ENCODE measurements at places on chromosomes 7 and 10. TPM values are rescaled to one million over a fixed set of nuclear protein-coding genes. Genes with fewer than 3 reads are reported as not detected.

- no peak for DNase-seq
These were observed 29.0 kb downstream of the PDGFA start for GRCh38 chr7:490461-491291.

GRCh38 chr10:122575776-122576175 is 15.2 kb downstream of the DMBT1 start:
- no peak for DNase-seq

Gene DUSP5
- 70.7 TPM for total RNA-seq

Gene AMZ1
- 0.14 TPM for total RNA-seq

DNA sequence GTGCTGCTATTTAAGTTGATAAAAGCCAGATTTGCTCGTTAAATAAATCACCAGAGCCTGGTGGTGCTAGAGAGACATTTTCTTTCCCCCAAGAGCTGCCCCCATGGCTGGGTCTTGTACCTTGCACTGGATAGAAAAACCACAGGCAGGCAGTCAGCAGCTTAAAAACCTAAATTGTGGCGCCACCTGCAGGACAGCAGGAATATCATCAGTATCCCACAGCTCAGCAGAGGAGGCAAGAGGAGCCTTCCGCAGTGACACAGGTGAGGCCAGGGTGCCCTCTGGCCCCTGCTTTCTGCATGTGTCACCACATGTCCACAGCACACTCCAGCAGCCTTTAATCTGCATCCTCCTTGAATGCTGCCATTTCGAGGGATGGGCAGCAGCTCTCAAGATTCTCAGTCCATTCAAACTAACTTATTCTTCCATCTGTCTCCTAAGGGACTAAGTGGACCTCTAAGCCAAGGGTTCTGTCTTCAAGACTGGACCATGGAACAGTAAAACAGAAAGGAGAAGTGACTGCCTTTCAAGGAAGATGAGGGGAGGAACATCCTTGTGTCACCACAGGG is 4.5 kb upstream of the PLXNA4 start:
- peak; percentile 84 for DNase-seq

DNA sequence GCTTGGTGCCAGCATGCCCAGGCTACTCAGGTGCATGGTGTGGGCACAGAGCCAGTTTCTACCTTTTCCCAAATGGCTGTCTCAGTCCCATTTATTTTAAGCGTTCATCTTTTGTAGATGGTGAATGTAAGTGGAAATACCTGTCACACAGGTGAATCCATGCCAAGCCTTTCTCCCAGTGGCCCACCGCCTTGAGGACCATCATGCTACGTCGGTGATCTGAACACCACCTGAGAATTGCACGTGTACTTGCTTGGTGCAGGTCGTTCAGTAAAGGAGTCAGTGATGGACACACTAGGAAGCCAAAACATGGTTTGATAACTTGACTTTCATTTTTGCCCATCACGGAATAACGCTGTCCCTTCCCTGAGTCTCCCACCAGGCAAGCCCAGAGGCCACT is 666.7 kb upstream of the FOXK1 start:
- DNase-seq = no peak

DNA sequence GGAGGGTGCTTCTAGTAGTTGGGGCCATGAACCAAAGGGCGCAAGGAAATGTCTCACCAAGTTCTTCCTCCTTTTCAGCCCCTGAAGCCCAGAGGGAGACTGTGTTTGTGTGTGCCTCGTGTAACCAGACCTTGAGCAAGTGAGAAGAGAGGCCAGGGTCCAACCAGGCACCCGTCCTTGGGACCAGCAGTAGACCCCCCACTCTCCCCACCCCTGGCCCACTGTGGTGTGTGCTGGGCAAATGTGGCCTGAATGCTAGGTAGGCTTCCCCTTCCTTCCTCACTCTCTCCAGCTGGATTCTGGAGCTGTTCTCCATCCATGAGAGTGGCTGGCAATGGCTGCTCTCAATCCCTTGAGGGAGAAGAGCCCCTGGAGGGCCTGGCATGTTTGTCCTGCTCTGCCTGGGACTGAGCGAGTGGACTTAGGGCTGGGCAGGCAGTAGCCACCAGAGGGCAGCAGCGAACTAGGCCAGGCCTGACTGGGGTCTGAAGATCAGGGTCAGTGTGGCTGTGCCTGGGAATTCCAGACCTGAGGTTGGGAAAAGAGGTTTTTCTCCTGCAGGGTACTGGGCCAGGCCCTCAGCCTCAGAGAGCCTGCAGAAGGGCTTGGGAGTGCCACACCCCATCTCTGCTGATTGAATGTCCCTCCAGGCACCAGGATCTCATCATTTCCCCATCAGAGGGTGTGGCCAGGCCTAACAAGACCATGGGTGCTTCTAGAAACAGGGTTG is 12.5 kb downstream of the SFRP5 start:
- peak; percentile 73 for DNase-seq

GRCh38 chr7:4641667-4642467 is 40.2 kb upstream of the FOXK1 start:
- peak; percentile 97 for DNase-seq

GRCh38 chr10:14489522-14490177 is 158.9 kb upstream of the FRMD4A start:
- DNase-seq = no peak

DNA sequence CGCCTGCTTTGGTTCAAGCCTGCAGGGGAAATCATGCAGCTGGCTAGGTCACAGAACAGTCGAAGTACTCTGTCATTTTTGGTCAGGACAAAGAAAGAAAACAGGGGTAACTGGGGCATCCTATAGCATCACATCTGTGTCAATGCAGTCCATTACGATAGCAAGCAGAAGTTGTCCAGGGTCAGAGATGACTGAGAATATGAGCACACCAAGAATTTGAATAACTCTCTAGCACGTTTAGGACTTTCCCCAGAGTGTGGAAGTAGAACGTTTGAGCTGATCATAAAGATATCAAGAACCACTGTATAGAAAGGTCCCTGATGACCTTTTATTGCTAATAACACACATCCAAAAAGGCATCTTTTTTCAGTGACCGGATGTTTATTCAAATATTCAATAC is 12.7 kb upstream of the HECW1 start:
- no peak for DNase-seq

DNA sequence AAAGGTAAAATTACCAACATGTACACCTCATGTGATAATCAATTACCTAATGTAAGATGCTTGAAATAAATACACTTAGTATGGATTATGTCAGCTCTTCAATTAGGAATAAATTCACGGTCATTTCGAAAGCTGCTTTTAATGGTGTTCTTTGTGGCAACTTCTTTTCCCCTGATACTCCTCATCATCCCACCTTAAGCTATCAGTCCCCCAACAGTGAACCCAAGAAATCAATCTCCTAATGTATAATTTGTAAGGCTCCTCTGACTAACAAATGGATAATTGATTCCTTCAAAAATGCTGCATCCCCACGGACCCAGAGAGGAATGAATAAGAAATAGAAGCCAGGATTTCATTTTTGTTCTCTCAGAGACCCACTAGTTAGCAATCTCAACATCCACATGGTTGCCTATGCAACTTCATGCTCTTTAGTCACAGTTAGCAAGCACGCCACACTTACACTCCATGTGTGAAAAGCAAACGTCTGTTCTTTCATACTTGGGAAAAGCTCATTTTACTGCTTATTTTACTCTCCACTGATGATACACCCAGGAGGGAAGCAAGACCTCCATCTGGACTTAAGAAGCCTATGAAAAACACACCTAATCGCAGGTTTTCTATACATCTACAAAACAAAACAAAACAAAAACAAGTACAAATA is 70.1 kb downstream of the VPS41 start:
- no peak for DNase-seq

- DNase-seq = no peak
These were observed 109.4 kb upstream of the PDCD4 start for GRCh38 chr10:110762109-110762848.

DNA sequence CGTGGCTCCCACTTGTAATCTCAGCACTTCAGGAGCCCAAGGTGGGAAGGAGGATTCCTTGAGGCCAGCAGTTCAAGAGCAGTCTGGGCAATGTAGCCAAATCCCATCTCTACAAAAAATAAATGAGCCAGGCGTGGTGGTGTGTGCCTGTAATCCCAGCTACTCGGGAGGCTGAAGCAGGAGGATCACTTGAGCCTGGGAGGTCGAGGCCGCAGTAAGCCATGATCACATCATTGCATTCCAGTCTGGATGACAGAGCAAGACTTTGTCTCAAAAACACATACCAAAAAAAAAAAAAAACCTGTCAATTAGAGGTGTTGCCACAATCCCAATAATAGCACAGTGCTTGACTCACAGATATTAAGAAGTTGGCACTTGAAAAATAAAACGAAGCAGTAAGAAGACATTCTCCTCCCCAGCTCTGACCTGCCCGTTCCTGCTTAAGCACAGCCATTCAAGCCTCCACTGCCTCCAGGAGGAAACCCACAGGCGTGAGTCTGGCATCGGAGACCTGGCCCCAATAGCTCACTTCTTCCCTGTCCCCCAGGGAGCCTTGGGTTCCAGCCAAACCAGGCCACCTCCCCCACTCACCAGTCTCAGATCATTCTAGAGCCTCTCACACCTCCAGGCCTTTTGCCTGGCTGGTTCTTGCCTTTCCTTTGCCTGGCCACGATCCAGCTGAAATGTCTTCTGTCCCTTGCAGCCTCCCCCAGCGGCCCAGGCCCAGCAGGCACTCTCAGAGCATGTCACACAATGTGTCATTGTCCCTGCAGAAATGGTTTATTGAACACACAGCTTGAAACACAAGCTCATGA is 45.3 kb upstream of the GTF2I start:
- no peak for DNase-seq
